T47D (cell line): ENCODE measurements at places on chromosomes 4 and X.

- no peak for DNase-seq
These were observed 935.4 kb upstream of the GRIA3 start for GRCh38 chrX:122248681-122249080.

DNA sequence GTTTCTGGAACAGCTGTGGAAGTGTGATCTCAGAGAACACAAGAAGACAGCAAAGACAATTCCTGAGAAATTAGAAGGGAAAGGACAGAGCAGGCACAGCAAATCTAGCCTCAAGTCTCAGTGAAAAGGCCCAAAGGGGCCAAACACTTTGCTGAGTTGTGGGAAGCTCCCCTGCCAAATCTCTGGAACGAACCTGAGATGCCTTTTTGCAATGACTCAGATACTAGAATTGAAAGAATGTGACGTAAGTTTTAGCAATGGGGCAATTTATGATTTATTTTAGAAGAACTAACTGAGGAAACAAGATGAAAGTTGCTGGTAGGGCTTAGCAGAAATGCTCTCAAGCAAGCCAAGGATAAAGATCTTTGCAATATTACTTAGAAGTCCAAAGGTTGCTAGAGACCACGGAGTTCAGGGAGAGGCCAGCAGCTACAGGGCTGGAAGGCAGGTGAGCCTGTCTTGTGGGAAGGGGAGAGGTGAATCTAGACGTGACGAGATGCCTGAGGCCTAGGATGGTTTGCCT lies 92.8 kb downstream of the AMELX start:
- DNase-seq: no peak

GRCh38 chrX:77962068-77962902 lies 7.2 kb downstream of the PGAM4 start:
- DNase-seq: no peak

DNA sequence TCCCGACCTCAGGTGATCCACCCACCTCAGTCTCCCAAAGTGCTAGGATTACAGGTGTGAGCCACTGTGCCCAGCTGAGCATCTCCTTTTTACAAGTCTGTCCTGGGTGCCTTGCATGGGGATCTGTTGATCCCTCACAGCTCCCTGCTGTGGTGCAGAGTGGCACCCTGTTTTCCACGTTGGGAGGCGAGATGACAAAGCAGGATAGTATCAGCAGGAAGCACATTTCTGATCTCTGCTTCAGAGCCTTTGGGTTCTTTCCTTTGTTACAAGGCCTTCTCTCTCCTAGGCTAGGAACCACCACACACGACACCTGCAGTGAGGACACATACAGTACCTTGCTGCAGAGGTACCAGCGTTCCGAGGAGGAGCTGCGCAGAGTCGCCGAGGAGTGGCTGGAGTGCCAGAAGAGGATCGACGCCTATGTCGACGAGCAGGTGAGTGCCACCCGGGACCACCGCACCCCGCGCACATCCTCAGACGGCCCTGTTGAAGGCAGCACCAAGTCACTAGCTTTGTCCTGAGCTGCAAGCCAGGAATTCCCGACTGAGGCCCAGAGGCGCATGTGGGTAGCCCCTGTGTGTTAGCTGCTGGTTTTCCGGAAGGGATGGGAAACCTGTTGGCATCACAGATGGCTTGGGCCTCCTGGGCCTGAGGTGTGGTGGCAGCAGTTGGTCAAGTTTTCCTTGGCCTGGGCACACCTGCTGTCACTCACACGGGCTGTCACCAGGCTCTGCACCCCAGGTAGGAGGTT lies 109.6 kb downstream of the TNIP2 start:
- DNase-seq: no peak

GRCh38 chrX:40329616-40330015 lies 231.9 kb upstream of the BCOR start:
- DNase-seq: no peak

- DNase-seq: no peak
These were observed 22.2 kb downstream of the PDGFC start for GRCh38 chr4:156949373-156949814.

- DNase-seq: no peak
These were observed 72.1 kb downstream of the IRF2 start for GRCh38 chr4:184402239-184402638.
